Activated CD8-positive, alpha-beta T cell treated with anti-CD3 and anti-CD28 coated beads for 36 hours (primary cell): ENCODE measurements at places on chromosomes 13 and 19. TPM values are rescaled to one million over a fixed set of nuclear protein-coding genes. Genes with fewer than 3 reads are reported as not detected.

The RNF113B gene
- not detected for total RNA-seq

The CLEC11A gene
- total RNA-seq = 2.7 TPM

The CPB2 gene
- not detected for total RNA-seq

The FREM2 gene
- total RNA-seq = not detected

The GNA15 gene
- 44.1 TPM for total RNA-seq

The VAV1 gene
- total RNA-seq = 65.4 TPM

The PEAK3 gene
- total RNA-seq = not detected

The AKT2 gene
- total RNA-seq = 139 TPM

The TTC9B gene
- total RNA-seq = not detected

GRCh38 chr19:7955696-7956095 is 12.2 kb upstream of the TIMM44 start:
- H3K36me3 ChIP-seq = no peaks in the 10 kb centered on the region
- no peak overlapping the region for H3K4me3 ChIP-seq
- H3K4me1 ChIP-seq = peaks cover 3% of the 10 kb centered on the region

GRCh38 chr13:98994080-98994479 is 16.2 kb upstream of the DOCK9 start:
- H3K36me3 ChIP-seq = peaks cover 5% of the 10 kb centered on the region
- H3K27ac ChIP-seq = no peak overlapping the region
- peaks cover 75% of the 10 kb centered on the region for H3K4me1 ChIP-seq
- no peaks in the 10 kb centered on the region for H3K27me3 ChIP-seq

GRCh38 chr13:27905650-27906049 is 14.2 kb upstream of the PDX1 start:
- H3K27me3 ChIP-seq = peaks cover 49% of the 10 kb centered on the region
- no peak for DNase-seq
- H3K4me3 ChIP-seq = no peak overlapping the region
- H3K4me1 ChIP-seq = no peaks in the 10 kb centered on the region
- H3K27ac ChIP-seq = no peak overlapping the region

- peak; percentile 94 for DNase-seq
- peaks cover 50% of the 10 kb centered on the region for H3K36me3 ChIP-seq
- peak overlapping the region; percentile 25 for H3K27ac ChIP-seq
Observed at GRCh38 chr19:12676384-12676792, 5.3 kb downstream of the DHPS start.

DNA sequence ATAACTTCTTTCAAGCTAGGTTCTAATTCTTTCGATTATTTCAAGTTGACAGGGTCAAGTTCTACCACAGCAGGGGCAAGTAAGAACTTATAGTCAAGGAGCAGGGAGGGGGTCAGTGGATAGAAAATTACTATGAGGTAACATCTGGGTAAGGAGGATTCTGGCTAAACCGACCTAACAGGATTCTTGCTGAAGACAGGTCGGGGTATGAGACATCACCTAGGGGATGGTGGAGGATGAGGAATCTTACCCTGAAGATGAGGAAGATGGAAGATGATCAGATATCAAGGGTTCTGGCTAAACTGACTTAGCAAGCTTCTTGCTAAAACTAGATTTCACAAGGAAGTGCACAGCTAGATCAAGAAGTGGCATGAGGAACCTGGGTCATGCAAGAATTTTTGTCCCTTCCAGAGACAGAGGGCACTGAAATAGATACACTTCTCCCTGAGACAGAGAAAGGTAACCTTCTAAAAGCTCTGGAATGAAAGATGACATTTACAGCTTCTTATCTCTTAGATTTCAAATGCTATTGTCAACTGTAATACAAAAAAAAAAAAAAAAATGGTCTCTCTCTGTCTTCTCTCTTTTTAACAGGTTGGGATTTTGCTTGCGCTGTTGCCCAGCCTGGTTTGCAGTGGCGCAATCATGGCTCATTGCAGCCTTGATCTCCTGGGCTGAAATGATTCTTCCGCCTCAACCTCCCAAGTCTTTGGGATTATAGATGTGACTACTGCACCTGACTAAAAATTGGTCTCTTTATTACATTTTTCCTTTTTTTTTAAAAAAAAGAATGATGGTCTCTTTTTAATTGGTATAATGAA is 9.6 kb upstream of the METTL21C start:
- no peaks in the 10 kb centered on the region for H3K27me3 ChIP-seq
- H3K36me3 ChIP-seq = no peaks in the 10 kb centered on the region
- no peaks in the 10 kb centered on the region for H3K4me1 ChIP-seq
- H3K4me3 ChIP-seq = no peak overlapping the region

- no peak for DNase-seq
- no peaks in the 10 kb centered on the region for H3K36me3 ChIP-seq
- no peaks in the 10 kb centered on the region for H3K4me1 ChIP-seq
- H3K4me3 ChIP-seq = no peak overlapping the region
- H3K27me3 ChIP-seq = no peaks in the 10 kb centered on the region
- H3K27ac ChIP-seq = no peak overlapping the region
Observed at GRCh38 chr13:98068521-98068920, 74.4 kb upstream of the FARP1 start.

DNA sequence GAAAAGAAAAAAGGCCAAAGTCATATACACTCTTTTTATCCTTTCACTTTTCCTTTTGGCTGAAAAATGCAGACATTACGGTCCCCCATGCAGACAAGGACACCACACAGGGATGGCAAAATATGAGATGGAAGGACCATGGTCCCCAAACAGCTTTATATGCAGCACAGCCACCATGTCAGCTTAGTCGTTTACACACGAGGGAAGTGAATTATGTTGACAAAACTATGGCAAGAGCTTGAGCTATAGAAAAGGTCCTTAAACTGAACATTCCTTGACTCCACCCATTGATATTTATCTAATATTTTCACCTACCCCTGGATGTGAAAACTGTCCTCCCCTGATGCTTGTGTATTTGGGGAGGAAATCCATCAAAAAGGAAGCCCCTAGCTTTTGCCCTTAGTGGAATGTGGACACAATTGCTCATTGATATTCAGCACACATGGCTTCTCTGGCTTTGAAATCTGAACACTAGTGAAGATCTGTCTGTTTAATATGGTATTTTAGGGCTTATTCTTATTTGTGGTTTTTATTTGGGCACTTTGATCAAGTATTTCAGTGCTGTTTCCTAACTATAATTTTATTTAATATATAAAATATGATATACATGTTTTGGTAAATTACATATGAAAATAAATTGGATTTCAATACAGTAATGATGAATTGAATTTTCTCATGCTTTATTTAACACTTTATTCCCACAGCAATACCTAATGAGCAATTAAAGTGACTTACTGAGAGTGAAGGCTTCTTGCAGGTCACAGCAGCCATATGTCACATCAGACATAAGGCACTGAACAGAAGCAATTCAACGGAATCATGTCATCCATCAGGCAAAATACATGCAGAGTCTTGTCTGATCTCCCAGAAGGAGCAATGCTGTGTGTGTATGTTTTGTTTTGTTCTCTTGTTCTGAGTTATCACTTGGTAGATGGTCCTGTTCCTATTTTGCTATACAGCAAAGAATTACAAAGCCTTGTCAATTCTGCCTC is 6.8 kb upstream of the GTF2F2 start:
- H3K4me3 ChIP-seq = no peak overlapping the region
- no peak overlapping the region for H3K27ac ChIP-seq
- H3K27me3 ChIP-seq = peaks cover 4% of the 10 kb centered on the region
- no peaks in the 10 kb centered on the region for H3K36me3 ChIP-seq

DNA sequence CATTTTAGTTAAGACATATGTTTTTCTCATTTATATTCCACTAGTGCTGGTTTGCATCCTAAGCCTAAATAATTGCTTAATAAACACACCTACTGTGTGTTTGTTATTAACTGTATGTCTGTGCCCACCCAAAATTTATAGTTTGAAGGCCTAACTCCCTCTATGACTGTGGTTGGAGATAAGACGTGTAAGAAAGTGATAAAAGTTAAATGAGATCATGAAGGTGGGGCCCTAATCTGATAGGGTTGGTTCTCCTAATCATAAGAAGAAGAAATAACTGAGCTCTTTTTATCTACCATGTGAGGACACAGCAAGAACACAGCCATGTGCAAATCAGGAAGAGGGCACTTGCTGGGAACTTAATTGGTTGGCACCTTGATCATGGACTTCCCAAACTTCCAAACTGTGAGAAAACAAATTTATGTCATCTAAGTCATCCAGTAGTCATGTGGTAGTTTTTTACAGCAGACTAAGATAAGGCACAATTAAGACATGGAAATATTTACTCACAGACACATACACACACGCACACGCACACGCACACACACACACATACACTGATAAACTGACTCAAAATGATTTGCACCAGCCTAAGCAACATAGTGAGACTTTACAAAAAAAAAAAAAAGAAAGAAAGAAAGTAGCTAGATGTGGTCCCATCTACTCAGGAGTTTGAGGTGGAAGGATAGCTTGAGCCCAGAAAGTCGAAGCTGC is 662.1 kb downstream of the PCDH9 start:
- H3K4me1 ChIP-seq = no peaks in the 10 kb centered on the region
- no peak overlapping the region for H3K27ac ChIP-seq
- H3K36me3 ChIP-seq = no peaks in the 10 kb centered on the region
- no peaks in the 10 kb centered on the region for H3K27me3 ChIP-seq
- DNase-seq = no peak
- H3K4me3 ChIP-seq = no peak overlapping the region

- DNase-seq = no peak
- no peak overlapping the region for H3K27ac ChIP-seq
- H3K27me3 ChIP-seq = no peaks in the 10 kb centered on the region
- peaks cover 6% of the 10 kb centered on the region for H3K36me3 ChIP-seq
Observed at GRCh38 chr19:535017-535835, 3.7 kb downstream of the CDC34 start.

- H3K27me3 ChIP-seq = peaks cover 19% of the 10 kb centered on the region
- DNase-seq = no peak
- H3K36me3 ChIP-seq = no peaks in the 10 kb centered on the region
Observed at GRCh38 chr13:36134632-36135031, 3.5 kb upstream of the DCLK1 start.

GRCh38 chr13:95254339-95254738 is 46.9 kb downstream of the ABCC4 start:
- no peaks in the 10 kb centered on the region for H3K27me3 ChIP-seq
- H3K27ac ChIP-seq = no peak overlapping the region
- H3K36me3 ChIP-seq = peaks cover 5% of the 10 kb centered on the region
- H3K4me1 ChIP-seq = peaks cover 19% of the 10 kb centered on the region

DNA sequence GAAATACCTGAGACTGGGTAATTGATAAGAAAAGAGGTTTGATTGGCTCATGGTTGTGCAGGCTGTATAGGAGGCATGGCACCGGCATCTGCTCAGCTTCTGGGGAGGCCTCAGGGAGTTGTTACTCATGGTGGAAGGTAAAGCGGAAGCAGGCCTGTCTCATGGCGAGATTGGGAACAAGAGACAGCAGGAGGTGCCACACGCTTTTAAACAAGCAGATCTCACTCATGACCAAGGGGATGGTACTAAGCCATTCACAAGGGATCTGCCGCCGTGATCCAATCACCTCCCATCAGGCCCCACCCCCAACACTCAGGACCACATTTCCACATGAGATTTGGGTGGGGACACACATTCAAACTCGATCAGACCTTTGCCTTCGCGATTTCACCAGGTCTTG is 86.2 kb downstream of the ANKRD10 start:
- H3K27me3 ChIP-seq = no peaks in the 10 kb centered on the region
- no peak overlapping the region for H3K4me3 ChIP-seq
- H3K27ac ChIP-seq = no peak overlapping the region
- H3K4me1 ChIP-seq = no peaks in the 10 kb centered on the region
- H3K36me3 ChIP-seq = no peaks in the 10 kb centered on the region

DNA sequence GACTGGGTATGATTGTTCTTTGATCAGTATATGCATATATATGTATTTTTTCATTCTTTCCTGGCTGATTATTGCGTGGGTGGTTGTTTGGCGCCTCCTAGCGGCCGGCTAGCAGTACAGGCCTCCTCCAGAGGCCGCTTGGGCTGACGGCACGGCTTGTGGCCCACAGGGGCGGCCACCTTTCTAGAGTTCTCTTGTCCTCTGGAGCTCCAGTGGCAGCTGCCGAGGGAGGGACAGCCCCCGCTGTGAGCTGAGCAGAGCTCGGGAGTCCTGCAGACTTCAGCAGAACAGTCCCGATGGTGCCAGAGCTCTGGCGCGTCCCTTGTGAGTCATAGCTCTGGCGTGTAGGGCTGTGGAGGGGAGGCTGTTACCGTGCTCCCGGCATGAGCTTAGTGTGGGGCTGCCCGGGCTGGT is 22.5 kb upstream of the ZNF429 start:
- H3K27me3 ChIP-seq = no peaks in the 10 kb centered on the region
- H3K4me3 ChIP-seq = no peak overlapping the region
- peak; percentile 72 for DNase-seq
